ENCODE measurements at places on chromosomes 4 and X.

- no peak for DNase-seq
Observed at GRCh38 chr4:80136270-80136669, 61.0 kb upstream of the PRDM8 start.

DNA sequence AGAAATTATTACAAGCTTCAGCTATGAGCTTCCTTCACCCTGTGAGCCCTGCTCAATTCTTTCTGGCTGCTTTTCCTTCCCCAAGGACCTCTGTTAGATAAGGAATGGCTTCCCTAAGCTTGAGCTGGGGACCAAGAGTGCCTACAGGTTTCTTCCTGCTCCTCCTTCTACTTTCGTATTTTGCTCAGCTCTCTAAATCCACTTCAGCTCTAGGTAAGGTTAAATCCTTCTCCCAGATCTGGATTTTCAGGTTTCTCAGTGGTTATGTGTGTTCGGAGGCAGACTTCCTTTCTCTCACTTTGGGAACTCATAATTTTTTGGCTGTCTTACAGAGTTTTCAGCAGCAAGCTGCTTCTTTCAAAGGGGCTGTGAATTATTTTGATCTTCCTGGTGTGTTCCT, 21.9 kb upstream of the ZDHHC15 start:
- DNase-seq, result no peak

- DNase-seq, result no peak
Observed at GRCh38 chr4:66956426-66956825, 588.9 kb downstream of the CENPC start.

- no peak for DNase-seq
Observed at GRCh38 chrX:13283512-13283911, 36.3 kb downstream of the ATXN3L start.

- no peak for DNase-seq
Observed at GRCh38 chr4:156718226-156718625, 253.4 kb downstream of the PDGFC start.

- DNase-seq, result no peak
Observed at GRCh38 chr4:123952530-123953274, 556.1 kb downstream of the SPRY1 start.

DNA sequence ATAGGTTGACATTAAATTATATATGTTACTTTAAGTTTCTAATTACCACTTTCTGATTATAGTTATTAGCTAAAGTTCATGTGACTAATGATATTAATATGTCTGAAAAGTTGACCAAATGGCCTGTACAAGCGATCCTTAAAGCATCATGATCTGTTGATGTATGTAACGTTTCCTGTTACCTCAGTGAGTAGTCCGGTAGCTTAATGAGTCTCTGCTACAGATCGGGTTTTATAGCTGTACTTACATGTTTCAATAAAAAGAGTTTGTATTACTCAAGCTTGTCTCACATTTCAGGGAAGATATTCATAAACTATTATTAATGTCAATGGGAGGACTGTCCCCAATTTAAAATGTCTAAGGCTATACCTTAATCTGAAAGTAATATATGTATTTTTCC, 246.3 kb downstream of the PPP3CA start:
- DNase-seq, result no peak

All from NCI-H2107 (cell line).